ENCODE measurements at places on chromosomes 3 and 15. TPM values are rescaled to one million over a fixed set of nuclear protein-coding genes. Genes with fewer than 3 reads are reported as not detected.
A peak's percentile ranks its signal among the peaks of the same experiment; 100 is the strongest.

Gene NRG4
- total RNA-seq: not detected

Gene GP9
- not detected for total RNA-seq

Gene SKOR1
- 0.09 TPM for total RNA-seq

Gene KLHL40
- total RNA-seq: not detected

Gene EFCAB12
- total RNA-seq: 0.65 TPM

DNA sequence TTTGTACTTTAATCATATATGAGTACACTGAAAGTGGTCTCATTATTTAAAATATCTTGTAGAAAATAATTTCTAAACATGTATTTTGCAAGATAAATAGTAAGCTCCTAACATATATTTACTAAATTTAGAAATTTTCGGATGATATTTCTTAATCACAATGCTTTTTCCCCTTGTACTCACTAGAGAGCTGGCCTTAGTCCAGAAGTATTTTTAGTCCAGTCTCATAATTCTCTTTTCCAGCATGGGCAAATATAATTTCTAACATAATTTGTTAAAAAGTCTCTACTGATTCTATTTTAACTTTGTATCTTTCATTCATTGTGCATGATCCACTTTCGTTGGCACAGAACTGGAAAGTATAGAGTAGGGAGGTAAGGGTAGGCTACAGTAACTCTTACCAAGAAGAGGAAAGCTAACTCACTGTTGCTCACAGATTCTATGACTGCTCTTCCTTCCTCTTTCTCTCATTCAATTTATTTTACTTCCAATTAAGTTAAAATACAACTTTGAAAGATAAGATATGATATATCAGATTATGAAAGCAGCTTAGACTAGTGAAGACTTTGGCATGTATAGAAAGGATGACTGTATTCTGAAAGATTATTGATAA is 39.3 kb downstream of the FGF7 start:
- no peaks in the 10 kb centered on the region for H3K27me3 ChIP-seq
- H3K4me1 ChIP-seq: no peaks in the 10 kb centered on the region
- no peak overlapping the region for H3K27ac ChIP-seq
- no peak overlapping the region for H3K4me3 ChIP-seq
- H3K36me3 ChIP-seq: no peaks in the 10 kb centered on the region
- no peak for DNase-seq

GRCh38 chr15:78509726-78510312 is 2.4 kb downstream of the HYKK start:
- peaks cover 18% of the 10 kb centered on the region for H3K4me1 ChIP-seq
- peak overlapping the region; percentile 30 for H3K27ac ChIP-seq
- no peak for DNase-seq
- no peak overlapping the region for H3K4me3 ChIP-seq
- H3K27me3 ChIP-seq: no peaks in the 10 kb centered on the region

DNA sequence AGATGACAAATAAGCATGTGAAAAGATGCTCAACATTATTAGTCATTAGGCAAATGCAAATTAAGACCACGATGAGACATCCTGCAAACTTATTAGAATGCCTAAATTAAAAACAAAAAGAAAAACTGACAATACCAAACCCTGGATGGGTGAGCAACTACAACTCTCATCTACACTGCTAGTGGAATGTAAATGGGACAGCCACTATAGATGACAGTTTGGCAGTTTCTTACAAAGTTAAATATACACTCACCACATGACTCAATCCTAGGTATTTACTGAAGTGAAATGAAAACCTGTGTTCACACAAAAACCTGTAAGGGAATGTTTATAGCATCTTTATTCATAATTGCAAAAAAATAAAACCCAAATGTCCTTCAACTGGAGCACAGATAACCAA is 74.7 kb downstream of the NPTN start:
- H3K27me3 ChIP-seq: no peaks in the 10 kb centered on the region
- DNase-seq: no peak
- H3K4me3 ChIP-seq: no peak overlapping the region
- no peaks in the 10 kb centered on the region for H3K4me1 ChIP-seq
- H3K36me3 ChIP-seq: peaks cover 6% of the 10 kb centered on the region
- no peak overlapping the region for H3K27ac ChIP-seq

- no peaks in the 10 kb centered on the region for H3K36me3 ChIP-seq
- no peak for DNase-seq
- H3K27me3 ChIP-seq: peaks cover 87% of the 10 kb centered on the region
- no peak overlapping the region for H3K27ac ChIP-seq
- H3K4me3 ChIP-seq: peak overlapping the region; percentile 26
These were observed 33.1 kb upstream of the POLG start for GRCh38 chr15:89367485-89368451.

GRCh38 chr15:97998307-97999071 is 38.0 kb downstream of the ARRDC4 start:
- no peaks in the 10 kb centered on the region for H3K27me3 ChIP-seq
- no peaks in the 10 kb centered on the region for H3K36me3 ChIP-seq
- DNase-seq: no peak
- peaks cover 9% of the 10 kb centered on the region for H3K4me1 ChIP-seq
- H3K4me3 ChIP-seq: no peak overlapping the region
- no peak overlapping the region for H3K27ac ChIP-seq

DNA sequence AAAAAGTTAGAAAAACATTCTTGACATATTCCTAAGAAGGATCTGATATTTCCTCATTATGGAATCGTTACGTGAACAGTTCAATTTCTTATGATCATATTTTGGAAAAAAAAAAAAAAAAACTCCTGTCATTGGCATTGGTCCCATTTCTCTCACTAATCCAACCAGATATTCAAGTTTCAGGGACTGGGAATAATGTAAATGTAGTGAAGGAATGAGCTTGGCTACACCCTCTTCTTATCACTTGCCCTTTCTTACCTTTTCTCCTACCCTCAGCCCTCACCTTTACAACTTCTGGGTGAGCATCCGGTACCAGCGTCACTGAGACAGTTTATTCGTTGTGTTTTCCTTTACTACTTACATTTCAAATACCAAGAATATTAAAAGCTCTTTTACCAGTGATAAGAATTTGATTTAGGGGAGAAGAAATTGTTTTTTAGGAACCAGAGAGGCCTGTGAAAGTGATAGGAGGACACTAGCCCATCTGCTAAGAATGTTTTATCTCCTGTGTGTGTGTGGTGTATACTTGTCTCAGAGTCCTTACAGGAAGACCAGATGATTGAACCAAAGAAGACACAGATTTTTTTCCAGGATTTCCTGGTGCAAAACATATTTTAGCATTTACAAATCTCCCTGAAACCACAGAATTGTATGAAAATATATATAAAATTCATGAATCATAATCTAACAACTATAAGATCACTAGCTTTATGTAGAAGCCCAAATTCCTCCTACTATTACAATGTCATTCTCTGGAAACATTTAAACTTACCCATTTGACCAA is 946.7 kb downstream of the ZPLD1 start:
- DNase-seq: no peak
- no peaks in the 10 kb centered on the region for H3K4me1 ChIP-seq
- H3K36me3 ChIP-seq: no peaks in the 10 kb centered on the region
- no peak overlapping the region for H3K27ac ChIP-seq
- no peak overlapping the region for H3K4me3 ChIP-seq

DNA sequence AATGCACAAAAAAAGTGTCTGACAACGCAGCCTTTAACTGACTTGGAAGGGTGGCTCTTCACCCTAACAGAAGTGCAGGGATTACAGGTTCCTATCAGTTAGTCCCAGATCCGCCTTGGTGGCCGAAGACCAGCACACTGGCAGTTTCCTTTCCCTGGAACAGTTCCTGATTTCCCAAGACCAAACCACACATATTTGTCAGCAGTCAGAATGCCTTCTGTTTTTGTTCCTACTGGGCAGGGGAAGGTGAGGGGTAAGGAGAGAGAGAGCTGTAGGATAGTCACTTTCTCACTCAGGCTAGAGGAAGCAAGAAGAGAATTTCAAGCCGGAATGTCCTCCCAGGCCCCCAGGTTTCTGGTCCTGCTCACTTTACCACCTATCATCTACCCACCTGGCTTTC is 9.2 kb downstream of the CXCR6 start:
- H3K36me3 ChIP-seq: peaks cover 88% of the 10 kb centered on the region
- no peaks in the 10 kb centered on the region for H3K27me3 ChIP-seq
- H3K4me3 ChIP-seq: no peak overlapping the region
- no peak overlapping the region for H3K27ac ChIP-seq
- no peak for DNase-seq

DNA sequence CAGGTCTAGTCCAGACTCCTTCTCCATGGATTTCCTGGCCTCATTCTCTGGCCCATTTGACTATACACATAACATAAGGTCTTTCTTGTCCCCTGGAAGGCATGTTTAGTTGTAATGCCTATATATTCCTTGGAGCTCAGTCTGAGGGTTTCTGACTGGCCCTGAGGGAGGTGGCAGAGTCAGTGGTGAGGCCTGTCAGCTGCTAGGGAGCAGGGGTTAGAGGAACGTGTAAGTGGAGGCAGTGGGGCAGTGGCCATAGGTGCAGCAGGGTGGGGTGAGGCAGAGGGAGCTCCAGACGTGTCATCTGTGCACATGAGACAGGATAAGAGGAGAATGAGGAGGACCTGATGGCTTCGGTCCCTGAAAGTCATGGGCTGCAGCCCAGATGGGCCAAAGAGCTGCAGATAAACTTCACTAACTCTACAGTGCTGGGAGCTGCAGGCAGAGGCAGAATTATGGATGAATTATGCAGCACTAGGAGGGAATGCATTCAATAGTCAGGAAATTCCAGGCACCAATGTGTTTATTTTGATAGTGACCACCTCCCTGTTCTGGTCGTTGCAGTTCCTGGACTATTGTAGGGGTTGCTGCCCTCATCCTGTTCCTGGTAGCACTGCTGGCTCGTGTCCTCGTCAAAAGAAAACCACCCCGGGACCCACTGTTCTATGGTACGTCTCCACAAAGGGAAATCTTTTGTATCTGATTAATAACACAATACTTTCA is 4.9 kb downstream of the TM6SF1 start:
- no peaks in the 10 kb centered on the region for H3K36me3 ChIP-seq
- no peak overlapping the region for H3K27ac ChIP-seq
- H3K4me3 ChIP-seq: no peak overlapping the region

All from activated CD8-positive, alpha-beta T cell treated with anti-CD3 and anti-CD28 coated beads for 36 hours (primary cell).